Activated CD4-positive, alpha-beta T cell treated with anti-CD3 and anti-CD28 coated beads for 48 hours (primary cell): ENCODE measurements at places on chromosomes 7 and 10.

DNA sequence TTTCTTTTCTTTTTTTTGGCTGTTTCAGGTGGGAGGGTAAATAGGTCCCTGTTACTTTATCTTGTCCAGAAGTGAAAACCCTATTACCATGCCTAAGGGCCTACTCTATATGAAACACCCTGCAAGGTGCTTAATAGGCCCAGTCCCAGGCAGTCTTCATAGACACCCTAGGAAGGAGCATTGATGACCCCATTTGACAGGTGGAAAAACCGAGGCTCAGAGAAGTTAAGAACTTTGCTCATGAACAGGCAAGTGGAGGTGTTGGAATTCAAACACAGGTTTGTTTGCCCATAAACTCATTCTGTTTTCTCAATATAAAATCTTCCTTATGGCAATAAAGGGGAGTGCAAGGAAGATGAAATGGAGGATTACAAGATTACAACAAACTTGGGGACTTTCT is 115.8 kb downstream of the ARHGAP22 start:
- DNase-seq = no peak

- DNase-seq = no peak
Measured at GRCh38 chr10:14664345-14664744, 110.4 kb downstream of the FAM107B start.

- DNase-seq = no peak
Measured at GRCh38 chr7:7761340-7761973, 43.0 kb upstream of the RPA3 start.

DNA sequence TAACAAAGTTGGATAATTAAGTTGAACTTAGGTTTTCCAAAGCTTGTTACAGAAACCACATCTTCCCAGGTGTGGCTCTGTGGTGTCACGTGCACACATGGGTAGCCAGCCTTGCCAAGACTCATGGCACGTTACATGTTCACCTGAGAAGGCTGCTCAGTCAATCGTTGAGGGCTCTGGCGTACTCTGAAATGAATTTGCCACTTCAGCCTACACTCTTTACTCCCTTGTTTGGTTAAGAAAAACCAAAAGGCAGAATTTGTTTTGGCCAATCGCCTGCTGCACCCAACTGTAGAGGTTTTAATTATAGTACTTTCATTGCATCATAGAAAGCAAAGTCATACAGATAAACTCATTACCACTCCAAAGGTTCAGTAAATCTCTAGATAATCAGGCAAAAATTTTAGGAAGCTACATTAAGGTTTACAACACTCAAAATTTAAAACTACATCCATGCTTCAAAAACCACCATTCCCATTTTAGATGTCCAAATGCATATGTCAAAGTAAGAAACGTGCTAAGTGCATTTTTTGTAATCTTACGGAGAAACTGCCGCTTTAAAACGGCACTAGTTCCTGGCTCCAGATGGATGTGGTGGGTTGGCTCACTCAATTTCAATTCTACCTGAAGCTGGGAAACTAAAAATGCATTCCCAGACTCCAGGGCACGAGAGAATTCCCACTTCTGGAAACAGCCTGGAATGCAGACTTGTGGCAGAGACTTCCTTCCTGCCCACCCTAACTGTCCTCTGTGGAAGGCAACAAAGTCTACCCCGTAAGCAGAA is 88.4 kb downstream of the DIP2C start:
- no peak for DNase-seq

- DNase-seq = no peak
Measured at GRCh38 chr10:95328013-95328412, 37.2 kb upstream of the PDLIM1 start.

DNA sequence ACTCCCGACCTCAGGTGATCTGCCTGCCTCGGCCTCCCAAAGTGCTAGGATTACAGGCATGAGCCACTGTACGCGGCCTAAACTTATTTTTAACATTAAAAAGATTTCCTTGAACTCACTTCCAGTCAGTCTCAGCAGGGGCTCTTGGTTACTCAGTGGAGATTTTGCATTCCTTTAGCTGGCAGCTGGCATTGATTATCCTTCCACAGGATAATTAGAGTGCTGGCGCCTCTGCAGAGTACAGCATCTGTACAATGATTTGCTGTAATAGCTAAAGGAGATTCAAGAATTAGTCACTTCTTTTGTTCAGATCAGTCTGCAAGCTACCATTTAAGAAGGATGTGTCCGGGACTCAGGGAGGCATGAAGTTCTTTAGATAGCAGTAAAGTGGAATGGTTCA is 125.0 kb upstream of the NPY start:
- DNase-seq = no peak

DNA sequence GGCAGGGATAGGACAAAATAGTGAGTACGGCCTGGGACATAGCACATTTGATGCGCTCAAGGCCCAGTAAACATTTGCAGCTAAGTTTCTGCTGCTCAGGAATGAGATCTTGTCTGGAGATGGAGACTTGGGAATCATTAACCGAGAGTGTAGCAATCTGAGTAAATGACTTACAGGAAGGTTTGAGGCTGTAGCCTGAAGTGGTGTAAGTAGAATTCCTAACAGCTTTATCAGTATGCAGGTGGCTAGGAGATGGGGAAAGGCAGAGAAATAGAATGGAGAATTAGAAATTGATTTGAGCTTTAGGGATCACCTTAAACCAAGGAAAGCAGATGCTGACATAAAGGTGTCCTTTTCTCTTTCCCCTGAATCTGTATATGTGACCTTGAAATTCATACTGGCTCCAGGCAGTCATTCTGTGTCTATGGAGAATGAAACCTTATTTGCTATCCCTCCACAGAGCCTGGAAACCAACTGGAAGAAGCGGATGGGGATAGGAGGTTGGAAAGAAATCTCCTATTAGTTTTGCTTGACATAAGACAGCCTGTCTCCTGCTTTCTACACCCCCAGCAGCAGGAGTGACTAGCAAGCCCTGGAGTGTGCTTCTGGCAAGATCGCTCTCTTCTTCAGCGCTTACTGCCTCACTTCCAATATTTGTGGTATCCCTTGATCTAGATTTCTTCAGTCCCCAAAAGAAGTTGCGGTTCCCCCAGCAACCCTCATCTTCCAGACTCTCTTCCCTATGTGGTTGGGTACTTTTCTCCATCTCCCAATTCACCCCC is 6.4 kb upstream of the PON2 start:
- no peak for DNase-seq

DNA sequence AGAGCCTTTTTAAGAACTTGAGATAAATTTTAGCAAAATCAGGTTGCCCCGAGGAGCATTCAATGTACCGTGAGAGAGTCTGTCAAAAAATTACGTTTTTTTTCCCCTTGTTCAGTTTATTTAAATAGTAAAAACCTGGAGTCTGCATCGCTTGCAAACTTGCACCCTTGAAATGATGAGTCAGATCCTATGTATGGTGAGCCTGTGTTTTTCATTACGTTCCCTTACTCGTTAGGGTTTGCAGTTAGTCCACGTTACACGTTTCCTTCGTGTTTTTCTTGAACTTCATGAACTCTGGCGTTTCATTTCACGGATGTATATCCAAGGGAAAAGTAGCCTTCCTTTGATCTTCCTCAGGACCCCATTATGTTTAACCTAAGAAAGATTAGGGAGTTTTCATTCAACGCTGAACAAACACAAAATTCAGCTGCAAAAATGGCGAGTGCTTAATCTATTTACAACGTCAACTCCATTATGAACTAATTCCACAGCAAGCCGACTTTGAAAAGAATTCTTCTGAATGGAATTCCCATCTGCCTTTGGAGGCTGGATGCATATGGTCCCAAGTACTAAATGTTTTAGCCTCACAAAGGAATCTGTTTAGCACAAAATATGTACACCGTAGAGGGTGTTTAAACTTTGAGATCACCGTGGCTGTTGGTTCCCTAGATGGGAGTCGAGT is 182.4 kb downstream of the MYOF start:
- no peak for DNase-seq

DNA sequence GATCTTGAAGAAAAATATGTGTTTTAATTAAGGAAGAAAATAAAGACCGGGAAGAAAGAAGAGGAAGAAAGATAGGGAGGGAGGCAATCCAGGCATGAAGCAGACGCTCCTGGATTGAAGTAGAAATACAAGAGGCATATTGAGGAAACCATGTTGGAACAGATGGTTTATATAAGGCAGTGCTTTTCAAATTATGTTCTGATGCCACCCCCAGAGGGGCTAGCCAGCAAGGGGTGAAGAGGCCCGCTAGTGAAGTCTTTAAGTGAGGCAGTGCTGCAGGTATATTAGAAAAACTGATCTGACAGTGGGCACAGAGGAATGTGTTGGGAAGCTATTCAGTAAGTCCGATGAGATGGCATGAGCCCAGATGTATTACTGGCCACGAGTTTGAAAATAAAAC is 40.1 kb downstream of the REEP3 start:
- DNase-seq = no peak

GRCh38 chr7:154503962-154504550 is 451.9 kb downstream of the DPP6 start:
- no peak for DNase-seq

DNA sequence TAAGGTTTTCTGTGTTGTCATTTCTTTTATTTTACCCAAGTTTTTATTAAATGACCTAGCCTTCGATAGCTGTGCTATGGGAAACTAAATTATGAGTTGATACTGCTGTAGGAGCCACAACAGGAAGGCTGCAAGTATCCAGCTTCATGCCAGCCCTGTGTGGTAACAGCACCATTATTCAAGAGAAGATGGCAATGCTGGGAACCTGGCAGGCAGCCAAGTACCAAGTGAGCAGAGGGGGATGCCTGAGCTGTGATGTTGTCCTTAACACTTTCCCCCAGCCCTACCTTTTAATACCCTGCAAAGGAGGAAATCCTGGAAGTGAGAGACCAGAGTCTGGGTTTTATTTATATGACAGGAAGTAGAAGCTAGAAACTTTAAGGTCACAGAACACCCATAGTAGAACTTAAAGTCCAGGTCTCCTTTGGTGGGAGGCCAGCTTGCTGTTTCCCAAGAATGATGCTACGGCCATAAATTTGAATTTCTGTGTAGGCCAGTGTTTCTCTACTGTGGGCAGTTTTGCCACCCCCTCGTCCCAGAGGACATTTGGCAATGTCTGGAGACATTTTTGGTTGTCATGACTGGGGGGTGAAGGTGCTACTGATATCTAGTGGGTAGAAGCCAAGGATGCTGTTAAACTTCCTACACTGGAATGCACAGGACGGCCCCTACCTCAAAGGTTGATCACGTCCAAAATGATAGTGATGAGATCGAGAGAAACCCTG is 9.2 kb upstream of the ATXN7L1 start:
- DNase-seq = no peak

- peak; percentile 18 for DNase-seq
Measured at GRCh38 chr7:29989257-29989995, at the start of gene SCRN1. Gene SCRN1, minus strand, starts transcription at chr7:29989801. Its CDS starts 20,734 bp downstream, at chr7:29969067.

- no peak for DNase-seq
Measured at GRCh38 chr10:83542774-83543411, 596.4 kb upstream of the GHITM start.

- peak; percentile 39 for DNase-seq
Measured at GRCh38 chr10:123995461-123996131, 97.8 kb downstream of the CHST15 start.

DNA sequence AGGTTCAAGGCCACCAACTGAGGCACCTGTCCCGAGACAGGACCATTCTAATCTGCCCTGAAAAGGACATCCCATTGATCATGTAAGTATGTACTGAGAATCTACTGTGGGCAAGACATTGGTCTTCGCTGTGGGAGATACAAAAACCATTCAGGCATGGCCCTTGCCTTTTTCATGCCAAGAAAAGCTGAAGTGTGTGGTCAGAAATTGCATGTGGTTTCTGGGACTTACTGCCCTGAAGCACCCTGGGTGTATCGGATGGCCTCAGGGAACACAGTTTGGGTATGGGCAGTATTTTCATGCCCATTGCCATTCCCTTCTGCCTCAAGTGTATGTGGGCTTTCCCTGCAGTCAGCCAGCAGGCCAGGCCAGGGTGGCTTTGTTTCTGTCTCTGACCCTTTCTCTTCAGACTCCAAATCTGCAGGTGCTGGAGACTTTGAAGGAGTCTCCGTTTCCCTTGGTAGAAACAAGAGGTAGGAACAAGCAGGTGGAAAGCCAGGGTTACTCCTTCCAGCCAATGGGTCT is 285.7 kb downstream of the ZEB1 start:
- DNase-seq = no peak

GRCh38 chr10:58653139-58653538 is 140.5 kb downstream of the BICC1 start:
- no peak for DNase-seq

- no peak for DNase-seq
Measured at GRCh38 chr7:132193898-132194297, 382.4 kb downstream of the PLXNA4 start.

DNA sequence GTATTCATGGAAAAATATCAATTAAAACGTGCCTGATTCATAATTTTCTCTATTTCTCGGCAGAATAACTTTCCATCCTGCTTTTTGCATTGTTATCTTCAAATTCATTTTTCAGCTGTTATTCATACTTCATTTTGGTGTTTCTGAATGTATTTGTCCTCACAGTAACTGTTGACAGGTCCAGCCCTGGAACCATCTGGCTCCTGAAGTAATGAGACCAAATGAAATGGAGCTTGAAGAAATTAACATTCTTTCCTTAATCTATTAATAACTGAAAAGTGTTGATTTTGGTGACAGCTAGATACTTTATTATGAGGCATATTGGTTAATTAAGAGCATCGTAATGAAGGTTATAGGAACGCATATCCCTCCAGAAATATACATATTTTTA is 257.0 kb upstream of the MINDY3 start:
- no peak for DNase-seq

DNA sequence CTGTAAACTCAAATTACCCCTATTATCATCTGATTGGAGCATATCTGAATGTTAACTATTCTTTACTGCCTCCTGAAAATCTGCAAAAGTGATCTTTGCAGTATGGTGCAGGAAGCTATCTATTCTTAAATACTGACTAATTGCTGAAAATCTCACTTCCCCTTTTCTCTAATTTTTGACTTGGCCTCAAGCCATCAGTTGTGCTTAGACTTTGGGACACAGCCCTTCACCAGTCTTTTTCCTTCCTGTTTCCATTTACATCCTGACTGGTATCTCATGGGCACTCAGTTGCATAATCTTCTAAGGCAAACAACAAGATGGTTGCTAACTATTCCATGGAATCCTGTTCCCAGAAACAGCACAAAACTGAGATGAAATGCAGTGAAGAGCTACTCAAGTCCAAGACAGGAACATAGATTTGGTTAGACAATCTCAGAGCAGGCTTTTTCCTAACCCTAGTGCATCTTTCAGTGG is 228.5 kb downstream of the SORCS1 start:
- no peak for DNase-seq

- DNase-seq = no peak
Measured at GRCh38 chr10:126157189-126157588, 231.1 kb downstream of the ADAM12 start.
